ENCODE measurements at places on chromosomes 5 and 9.
A peak's percentile ranks its signal among the peaks of the same experiment; 100 is the strongest.

DNA sequence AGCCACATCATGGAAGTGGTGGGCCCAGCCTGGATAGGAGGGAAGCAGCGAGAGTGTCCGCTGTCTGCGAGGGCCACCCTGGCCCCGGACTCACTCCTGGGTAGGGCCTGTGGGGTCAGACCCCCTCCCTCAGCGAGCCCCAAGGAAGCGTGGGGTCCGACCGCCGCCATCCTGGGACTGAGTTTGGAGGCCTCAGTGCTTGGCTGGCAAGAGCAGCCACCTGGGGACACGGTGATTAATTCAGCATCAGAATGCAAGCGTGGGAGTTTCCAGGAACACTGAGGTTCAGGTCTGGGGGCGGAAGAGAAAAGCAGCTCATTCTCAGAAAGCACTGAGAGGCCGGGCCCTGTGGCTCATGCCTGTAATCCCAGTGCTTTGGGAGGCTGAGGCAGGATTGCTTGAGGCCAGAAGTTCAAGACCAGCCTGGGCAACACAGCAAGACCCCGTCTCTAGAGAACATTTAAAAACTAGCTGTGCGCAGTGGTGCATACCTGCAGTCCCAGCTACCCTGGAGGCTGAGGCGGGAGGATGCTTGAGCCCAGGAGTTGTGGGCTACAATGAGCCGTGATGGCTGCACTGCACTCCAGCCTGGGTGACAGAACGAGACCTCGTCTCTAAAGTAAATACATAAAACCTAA, 18.3 kb upstream of the CAMSAP1 start:
- peaks cover 24% of the 10 kb centered on the region for H3K36me3 ChIP-seq
- H3K27me3 ChIP-seq, result no peaks in the 10 kb centered on the region
- H3K27ac ChIP-seq, result peak overlapping the region; percentile 91
- peak overlapping the region; percentile 23 for H3K4me3 ChIP-seq
- peak; percentile 24 for DNase-seq

GRCh38 chr5:170389550-170389892, 354 bp upstream of the KCNMB1 start:
- no peak for DNase-seq
- no peak overlapping the region for H3K27ac ChIP-seq
- H3K27me3 ChIP-seq, result peaks cover 21% of the 10 kb centered on the region
- peaks cover 11% of the 10 kb centered on the region for H3K4me1 ChIP-seq

- peak overlapping the region; percentile 61 for H3K27ac ChIP-seq
- H3K4me1 ChIP-seq, result peaks cover 36% of the 10 kb centered on the region
- no peaks in the 10 kb centered on the region for H3K27me3 ChIP-seq
- H3K4me3 ChIP-seq, result no peak overlapping the region
Observed at GRCh38 chr9:99433555-99433954, 211.5 kb downstream of the SEC61B start.

DNA sequence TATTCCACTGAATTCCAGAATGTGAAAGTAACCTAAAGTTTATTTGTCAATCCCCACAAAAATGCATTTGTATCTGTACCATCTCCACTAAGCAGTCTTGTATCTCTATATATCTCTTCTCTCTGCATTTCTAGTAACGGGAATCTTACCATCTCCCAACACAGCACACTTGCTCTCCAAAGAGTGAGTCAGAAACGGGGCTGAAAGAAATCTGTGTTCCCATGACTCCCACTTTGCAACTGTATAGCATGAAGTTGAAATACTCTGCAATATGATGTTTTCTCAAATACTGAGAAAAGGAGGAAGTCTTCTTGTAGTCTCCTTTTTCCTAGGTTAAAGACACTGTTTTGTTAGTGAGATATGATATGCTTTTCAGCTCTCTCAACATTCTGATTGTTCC, 848.8 kb upstream of the ACO1 start:
- H3K27ac ChIP-seq, result no peak overlapping the region
- H3K4me3 ChIP-seq, result no peak overlapping the region
- H3K4me1 ChIP-seq, result no peaks in the 10 kb centered on the region
- no peaks in the 10 kb centered on the region for H3K36me3 ChIP-seq

GRCh38 chr5:23268136-23268535, 239.3 kb upstream of the PRDM9 start:
- H3K4me1 ChIP-seq, result no peaks in the 10 kb centered on the region
- no peaks in the 10 kb centered on the region for H3K36me3 ChIP-seq
- H3K27me3 ChIP-seq, result no peaks in the 10 kb centered on the region

GRCh38 chr9:91727316-91727861, 222.6 kb downstream of the ROR2 start:
- peak; percentile 24 for DNase-seq
- no peaks in the 10 kb centered on the region for H3K36me3 ChIP-seq
- H3K4me1 ChIP-seq, result peaks cover 14% of the 10 kb centered on the region

DNA sequence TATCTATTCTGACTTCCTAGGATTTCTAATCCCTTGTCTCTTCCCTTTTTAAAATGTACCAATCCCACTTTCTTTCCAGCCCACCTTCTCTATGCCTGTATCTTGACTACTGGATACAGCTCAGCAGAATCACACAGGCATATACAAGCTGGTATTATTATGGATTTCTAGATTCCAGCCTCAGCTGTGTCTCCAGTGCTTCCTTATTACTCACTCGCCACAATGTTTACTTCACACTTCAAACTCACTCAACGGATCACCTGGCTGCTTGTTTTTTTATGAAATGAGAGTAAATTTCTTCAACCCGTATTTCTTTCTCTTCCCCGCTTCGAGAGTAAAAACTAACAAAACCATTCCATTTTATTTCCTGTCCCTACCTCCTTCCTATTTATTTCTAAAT, 38.8 kb downstream of the CWC27 start:
- peaks cover 3% of the 10 kb centered on the region for H3K36me3 ChIP-seq
- no peak for DNase-seq
- H3K4me3 ChIP-seq, result no peak overlapping the region
- H3K27ac ChIP-seq, result no peak overlapping the region
- H3K4me1 ChIP-seq, result no peaks in the 10 kb centered on the region

GRCh38 chr9:130174920-130175321, 2.7 kb downstream of the NCS1 start:
- H3K27ac ChIP-seq, result no peak overlapping the region
- H3K4me1 ChIP-seq, result no peaks in the 10 kb centered on the region
- peak overlapping the region; percentile 19 for H3K4me3 ChIP-seq
- peaks cover 21% of the 10 kb centered on the region for H3K27me3 ChIP-seq
- no peaks in the 10 kb centered on the region for H3K36me3 ChIP-seq

GRCh38 chr9:93708987-93709302, 132.6 kb downstream of the PHF2 start:
- peaks cover 4% of the 10 kb centered on the region for H3K4me1 ChIP-seq
- H3K4me3 ChIP-seq, result no peak overlapping the region
- DNase-seq, result no peak
- peaks cover 3% of the 10 kb centered on the region for H3K27me3 ChIP-seq

DNA sequence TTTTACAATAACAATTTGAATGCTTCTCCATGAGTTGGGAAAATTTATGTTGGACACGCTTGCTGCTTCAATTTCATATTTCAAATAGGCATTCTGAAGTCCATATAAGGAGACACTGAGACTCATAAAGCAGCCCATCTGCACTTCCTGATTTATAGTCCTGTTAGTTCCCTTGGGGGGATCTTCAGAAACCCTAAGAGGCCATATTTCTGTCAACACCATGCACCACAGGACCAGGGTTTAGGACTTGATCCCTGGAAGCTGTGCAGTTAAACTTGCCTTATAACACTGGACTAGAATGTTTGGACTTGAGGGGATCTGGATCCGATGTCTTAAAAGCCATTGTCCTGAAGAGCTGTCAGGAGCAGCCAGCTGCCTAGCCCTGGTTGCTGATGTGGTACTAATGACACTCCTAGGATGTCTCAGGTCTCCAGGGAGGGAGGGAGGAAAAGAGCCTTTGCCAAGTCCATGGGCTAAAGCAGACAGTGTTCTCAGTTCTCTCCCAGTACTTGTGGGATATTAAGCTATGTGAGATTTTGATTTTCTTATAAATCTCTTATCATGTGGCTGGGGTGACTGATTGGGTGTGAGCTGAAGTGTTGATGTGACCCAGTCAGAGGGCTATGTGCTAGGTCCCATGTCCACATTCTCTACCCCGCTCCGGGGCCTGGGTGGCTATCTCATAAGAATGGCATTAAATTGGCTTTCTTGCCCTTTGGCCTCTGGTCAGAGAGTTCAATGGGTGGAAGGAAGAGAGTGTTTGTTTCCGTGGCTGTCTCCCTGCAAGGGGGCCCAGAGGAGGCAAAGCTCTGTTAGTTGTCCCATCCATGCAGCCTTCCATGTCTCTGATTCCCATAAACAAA, 399.8 kb downstream of the OSTF1 start:
- no peaks in the 10 kb centered on the region for H3K27me3 ChIP-seq
- no peak overlapping the region for H3K4me3 ChIP-seq
- no peaks in the 10 kb centered on the region for H3K4me1 ChIP-seq
- H3K36me3 ChIP-seq, result no peaks in the 10 kb centered on the region
- no peak for DNase-seq

- H3K4me1 ChIP-seq, result peaks cover 30% of the 10 kb centered on the region
- H3K4me3 ChIP-seq, result peak overlapping the region; percentile 28
- H3K27me3 ChIP-seq, result peaks cover 90% of the 10 kb centered on the region
- DNase-seq, result no peak
Observed at GRCh38 chr5:111070272-111071134, 1.0 kb upstream of the TSLP start.

- peaks cover 6% of the 10 kb centered on the region for H3K4me1 ChIP-seq
- H3K4me3 ChIP-seq, result no peak overlapping the region
- no peak for DNase-seq
- H3K36me3 ChIP-seq, result peaks cover 74% of the 10 kb centered on the region
Observed at GRCh38 chr5:141570655-141571054, 48.1 kb downstream of the DIAPH1 start.

DNA sequence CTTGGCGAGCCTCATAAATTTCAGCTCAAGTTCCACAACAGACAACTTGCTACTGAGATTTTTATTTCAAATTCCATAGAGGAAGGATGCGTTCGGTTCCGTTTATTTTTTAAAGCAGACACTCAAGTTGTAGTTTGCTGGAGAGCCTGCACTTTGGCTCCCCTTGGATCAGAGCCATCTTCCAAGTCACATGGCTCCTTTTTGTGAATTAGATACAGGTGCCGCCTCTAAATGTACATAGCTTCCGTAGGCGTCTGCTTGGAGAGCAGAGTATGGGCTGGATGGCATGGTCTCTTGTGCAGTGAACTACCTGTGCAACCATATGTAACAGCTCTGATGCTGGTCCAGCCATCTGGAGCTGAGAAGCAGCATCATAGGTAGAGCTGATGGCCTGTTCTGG, 73.9 kb upstream of the WWC1 start:
- no peaks in the 10 kb centered on the region for H3K36me3 ChIP-seq
- no peak for DNase-seq
- H3K4me1 ChIP-seq, result peaks cover 6% of the 10 kb centered on the region
- peaks cover 6% of the 10 kb centered on the region for H3K27me3 ChIP-seq

GRCh38 chr5:81980160-81980559, 8.3 kb downstream of the ATG10 start:
- no peak overlapping the region for H3K27ac ChIP-seq
- H3K4me3 ChIP-seq, result no peak overlapping the region
- DNase-seq, result no peak
- H3K27me3 ChIP-seq, result no peaks in the 10 kb centered on the region

- H3K27me3 ChIP-seq, result no peaks in the 10 kb centered on the region
- H3K27ac ChIP-seq, result no peak overlapping the region
- no peak overlapping the region for H3K4me3 ChIP-seq
Observed at GRCh38 chr5:28310696-28311095, 1272.3 kb upstream of the CDH9 start.

DNA sequence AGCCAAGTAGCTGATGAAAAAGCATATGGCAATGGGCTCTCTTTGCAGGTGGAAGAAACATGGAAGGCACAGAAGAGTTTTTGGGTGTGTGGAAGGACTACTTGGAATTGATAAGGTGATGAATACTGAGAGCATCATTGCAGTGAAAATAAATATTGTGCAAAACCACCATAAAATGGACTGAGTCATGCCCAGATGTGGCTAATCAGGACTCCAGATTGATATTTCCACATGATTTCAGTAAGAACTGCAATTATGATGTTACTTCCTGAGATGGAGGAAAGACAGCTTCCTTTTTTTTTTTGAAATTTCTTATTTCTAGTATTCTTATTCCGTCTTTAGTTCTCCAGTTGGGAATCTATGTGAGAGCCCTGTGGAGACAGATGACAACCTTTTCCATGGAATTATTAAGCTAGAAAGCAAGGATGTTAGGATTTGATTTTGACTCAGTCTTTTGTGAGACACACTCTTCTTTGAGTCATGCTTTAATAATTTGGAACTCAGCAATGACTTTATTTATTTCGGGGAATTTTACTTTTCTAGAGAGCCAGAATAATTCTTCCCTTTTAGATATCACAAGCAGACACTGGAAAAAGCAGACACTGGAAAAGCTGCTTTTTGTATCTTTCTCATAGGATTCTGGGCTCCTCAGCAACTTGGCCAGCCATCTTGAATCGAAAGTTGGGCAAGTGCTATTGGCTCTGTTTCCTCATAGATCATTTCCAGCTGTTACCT, 94.2 kb upstream of the VCAN start:
- H3K4me1 ChIP-seq, result no peaks in the 10 kb centered on the region
- no peak overlapping the region for H3K27ac ChIP-seq
- DNase-seq, result no peak

- H3K4me1 ChIP-seq, result peaks cover 2% of the 10 kb centered on the region
- no peaks in the 10 kb centered on the region for H3K36me3 ChIP-seq
- H3K27ac ChIP-seq, result no peak overlapping the region
- DNase-seq, result no peak
- H3K4me3 ChIP-seq, result no peak overlapping the region
- H3K27me3 ChIP-seq, result no peaks in the 10 kb centered on the region
Observed at GRCh38 chr5:14506140-14506538, 75.5 kb upstream of the OTULINL start.

DNA sequence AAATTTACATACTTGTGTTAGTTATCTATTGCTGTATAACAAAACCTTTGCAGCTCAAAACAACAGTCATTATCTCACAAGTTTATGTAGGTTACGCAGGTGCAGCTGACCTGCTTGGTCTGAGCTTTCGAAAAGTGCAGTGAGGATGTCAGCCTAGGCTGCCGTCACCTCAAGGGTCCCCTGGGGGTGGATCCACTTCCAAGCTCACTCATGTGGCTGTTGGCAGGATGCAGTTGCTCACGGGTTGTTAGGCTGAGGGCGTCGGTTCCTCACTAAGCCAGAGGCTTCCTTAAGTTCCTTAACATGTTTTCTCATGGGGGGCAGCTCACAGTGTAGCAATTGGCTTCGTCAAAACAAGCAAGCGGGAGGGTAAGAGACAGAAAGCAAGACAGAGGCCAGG, 139.8 kb downstream of the DOCK8 start:
- H3K4me1 ChIP-seq, result peaks cover 18% of the 10 kb centered on the region
- H3K4me3 ChIP-seq, result no peak overlapping the region
- peak overlapping the region; percentile 31 for H3K27ac ChIP-seq
- no peaks in the 10 kb centered on the region for H3K27me3 ChIP-seq

GRCh38 chr5:119049824-119050449, 20.9 kb upstream of the DMXL1 start:
- H3K27ac ChIP-seq, result no peak overlapping the region
- H3K27me3 ChIP-seq, result peaks cover 7% of the 10 kb centered on the region
- no peaks in the 10 kb centered on the region for H3K36me3 ChIP-seq
- no peak overlapping the region for H3K4me3 ChIP-seq
